NCI-H2029 (cell line): ENCODE measurements at places on chromosomes 16 and 17.

DNA sequence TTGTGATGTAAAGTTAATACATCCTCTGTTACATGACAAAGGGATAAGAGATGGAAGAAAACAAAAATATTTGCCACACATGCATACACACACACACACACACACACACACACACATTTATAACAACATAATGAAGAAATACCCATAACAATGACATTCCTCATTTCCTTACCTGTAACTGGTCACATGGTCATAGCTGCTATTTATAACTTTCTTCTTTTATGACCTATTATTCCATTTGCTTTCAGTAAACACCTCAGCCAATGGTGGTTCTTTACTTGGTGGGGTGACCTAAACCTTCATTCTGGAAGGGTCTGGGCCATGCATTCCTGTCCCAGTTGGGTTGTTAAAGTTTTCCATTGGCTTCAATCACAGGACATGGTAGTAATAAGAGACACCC lies 5.3 kb downstream of the MT2A start:
- no peak for DNase-seq

DNA sequence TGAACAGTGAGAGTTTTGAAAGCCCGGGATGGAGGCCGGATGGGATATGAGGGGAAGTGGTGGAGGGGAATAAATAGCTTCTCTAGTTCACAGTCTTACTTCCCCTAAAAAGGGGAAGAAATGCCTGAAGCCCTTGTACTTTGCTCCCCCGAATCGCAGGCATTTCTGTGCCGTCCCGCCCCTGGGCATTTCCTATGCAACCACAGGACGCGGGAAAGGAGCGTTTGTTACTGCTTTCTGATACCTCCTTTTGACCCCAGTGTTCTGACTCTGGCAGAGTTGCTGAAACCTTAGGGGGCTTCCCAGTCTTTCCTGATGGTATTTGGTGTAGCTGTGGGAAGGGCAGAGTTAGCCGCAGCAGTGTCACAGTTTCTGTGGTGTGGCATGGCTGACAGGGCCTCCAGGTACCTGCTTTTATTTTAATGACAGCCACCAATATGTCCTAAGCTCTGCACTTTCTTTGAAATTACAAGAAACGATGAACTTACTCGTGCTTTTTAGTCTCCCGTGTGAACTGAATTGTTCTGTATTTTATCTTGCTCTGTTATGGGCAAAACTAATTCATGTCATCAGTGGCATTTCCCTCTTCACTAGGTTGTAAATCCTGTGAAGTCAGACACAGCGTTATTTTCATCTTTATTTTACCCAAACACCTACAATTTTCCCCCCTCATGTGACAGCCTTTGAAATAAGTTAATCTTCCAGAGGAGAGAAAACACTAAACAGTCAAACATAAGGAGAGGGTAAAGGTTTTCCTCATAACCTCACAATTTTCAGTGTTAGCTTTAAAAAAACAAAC lies 27.1 kb downstream of the USP10 start:
- no peak for DNase-seq

DNA sequence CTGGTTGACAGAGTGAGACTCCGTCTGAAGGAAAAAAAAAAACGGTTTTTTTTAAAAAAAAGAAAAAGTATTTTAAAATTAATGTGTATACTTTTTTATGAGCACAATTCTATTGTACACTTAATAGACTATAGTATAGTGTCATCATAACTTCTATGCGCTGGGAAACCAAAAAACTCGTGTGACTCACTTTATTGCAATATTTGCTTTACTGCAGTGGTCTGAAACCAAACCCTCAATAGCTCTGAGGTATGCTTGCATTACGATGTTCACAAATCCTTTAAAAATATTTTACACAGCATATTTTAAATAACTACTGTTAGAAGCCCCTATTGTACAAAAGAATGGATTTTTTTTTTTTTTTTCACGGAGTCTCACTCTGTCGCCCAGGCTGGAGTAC lies 12.4 kb upstream of the MAP2K6 start:
- no peak for DNase-seq

GRCh38 chr17:50365165-50365564 lies 7.8 kb downstream of the MRPL27 start:
- DNase-seq = no peak

DNA sequence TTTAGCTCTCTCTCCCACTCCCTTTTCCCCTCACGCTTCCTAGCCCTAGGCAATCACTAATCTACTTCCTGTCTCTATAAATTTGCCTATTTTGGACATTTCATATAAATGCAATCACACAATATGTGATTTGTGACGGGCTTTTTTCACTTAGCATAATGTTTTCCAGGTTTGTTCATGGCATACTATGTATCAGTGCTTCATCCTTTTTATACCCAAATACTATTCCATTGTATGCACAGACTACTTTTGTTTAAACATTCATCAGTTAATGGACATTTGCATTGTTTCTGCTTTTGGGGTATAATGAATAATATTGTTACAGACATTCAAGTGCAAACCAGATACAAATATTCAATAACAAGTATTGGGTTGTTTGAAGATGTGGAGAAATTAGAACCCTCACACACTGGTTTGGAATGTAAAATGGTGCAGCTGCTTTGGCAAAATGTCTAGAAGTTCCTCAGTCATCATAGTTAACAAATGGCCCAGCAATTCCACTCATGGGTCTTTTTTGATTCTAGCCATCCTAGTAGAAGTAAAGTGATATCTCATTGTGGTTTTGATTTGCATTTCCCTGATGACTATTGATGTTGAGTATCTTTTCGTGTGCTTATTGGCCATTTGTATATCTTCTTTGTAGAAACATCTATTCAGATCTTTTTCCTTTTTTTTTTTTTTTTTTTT lies 67.7 kb downstream of the TBX4 start:
- DNase-seq = no peak

DNA sequence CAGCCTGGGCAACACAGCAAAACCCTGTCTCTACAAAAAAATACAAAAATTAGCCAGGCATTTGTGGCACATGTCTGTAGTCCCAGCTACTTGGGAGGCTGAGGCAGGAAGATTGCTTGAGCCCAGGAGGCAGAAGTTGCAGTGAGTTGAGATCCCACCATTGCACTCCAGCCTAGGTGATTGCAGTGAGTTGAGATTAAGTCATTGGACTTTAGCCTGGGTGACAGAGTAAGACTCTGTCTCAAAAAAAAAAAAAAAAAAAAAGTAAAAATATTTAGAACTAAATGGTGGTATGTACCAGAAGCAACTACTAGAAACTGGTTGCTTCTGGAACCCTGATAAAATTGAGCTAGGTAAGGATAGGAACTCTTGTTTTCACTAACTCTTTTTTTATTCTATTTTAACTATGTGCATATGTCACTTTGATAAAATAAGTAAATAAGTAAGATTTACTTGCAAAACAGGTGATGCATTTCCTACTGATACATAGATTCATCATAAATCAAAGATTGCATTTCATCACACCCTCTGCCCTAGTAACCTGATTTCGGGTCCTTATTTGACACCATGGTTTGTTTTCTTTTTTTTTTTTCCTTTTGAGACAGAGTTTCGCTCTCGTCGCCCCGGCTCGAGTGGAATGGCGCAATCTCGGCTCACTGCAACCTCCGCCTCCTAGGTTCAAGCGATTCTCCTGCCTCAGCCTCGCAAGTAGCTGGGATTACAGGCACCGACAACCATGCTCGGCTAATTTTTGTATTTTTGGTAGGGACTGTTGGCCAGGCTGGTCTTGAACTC lies 66.0 kb downstream of the USP32 start:
- no peak for DNase-seq

GRCh38 chr17:29054835-29055234 lies 11.9 kb downstream of the PIPOX start:
- DNase-seq = no peak

DNA sequence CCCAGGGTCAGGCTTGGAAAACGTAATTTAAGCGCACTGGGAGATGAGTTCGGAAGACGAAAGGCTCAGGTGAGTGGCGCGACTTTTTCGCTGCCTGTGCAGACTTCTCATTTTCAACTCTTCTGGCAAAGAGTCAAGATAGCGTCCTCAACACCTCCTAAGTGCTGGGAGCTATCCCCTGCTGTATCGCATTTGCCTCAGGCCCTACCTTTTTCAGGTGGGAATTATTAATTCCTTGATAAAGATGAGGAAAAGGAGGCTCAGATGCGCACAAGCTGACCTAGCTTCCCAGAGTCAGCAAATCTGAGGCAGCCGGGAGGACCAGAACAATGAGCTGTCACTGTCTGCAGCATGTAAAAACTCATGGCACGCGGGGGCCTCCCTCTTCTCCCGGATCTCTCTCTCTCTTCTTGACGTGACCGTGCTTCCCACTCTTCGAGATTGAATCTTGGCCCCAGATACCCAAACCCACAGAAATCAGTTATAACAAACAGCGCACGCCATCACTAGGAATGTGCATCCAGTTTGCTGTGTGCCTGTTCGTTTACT lies 512 bp upstream of the ADAMTS18 start:
- DNase-seq = no peak

DNA sequence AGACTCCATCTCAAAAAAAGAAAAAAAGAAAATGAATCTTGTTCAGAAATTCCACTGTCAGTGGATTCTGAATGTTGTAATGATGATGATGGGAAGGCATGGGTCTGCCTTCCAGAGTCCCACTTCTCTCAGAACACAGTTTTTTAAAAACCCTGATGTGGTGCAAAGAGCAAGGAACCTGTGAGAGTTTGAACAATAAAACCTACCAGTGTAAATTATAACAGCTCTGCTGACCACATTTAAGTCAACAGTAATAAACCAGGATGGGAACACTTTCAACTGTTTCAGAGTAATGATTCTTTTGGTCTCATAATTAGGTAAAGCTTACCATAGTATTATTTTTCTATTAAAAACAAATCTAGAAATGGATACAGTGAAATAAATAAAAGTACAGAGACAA lies 99.0 kb downstream of the MYO1D start:
- DNase-seq = no peak

- DNase-seq = no peak
Observed at GRCh38 chr16:56389554-56389953, 35.8 kb downstream of the AMFR start.

GRCh38 chr17:75048249-75048878 lies 1.3 kb downstream of the KCTD2 start:
- DNase-seq = no peak

DNA sequence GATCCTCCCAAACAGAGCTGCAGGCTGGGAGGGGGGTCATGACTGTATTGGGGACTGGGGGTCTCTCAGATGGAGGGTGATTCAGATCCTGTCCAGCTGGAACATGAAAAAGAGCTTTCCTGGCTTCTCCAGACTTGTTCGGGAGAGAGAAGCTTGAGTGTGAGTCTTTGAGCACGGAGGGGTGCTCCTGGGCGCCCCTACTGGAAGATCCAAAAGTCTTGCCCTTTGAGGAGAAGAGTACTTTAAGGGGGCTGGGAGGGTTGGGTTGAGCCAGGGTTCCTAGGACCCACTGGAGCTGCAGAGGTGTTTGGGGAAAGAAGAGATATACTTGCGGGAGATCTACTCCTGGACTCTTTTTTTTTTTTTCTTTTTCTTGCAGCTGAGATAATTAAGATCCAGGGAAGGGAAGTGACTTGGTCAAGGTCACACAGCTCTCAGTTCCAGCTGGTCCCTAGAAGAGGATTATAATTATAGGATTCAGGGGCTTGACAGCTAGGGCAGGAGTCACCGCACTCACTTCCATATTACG lies 8.4 kb downstream of the RARA start:
- no peak for DNase-seq

DNA sequence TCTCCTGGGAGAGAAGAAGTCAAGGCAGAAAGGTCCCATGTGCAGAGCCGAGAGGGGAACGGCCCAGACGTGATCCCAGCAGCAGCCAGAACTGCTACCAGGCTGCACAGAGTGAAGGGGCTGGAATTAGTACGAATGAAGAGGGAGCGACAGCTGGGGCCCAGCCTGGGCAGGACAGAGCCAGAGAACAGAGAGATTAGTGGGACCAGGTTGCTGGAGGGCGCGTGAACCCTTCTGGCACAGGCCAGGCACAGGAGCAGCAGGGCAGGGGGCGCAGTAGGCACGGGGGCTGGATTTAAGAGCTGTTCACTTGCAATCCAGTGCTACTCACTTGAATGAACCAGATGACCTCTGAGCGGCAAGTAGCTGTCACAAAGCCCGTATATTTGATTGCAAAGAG lies 66.9 kb downstream of the PLXDC1 start:
- no peak for DNase-seq

DNA sequence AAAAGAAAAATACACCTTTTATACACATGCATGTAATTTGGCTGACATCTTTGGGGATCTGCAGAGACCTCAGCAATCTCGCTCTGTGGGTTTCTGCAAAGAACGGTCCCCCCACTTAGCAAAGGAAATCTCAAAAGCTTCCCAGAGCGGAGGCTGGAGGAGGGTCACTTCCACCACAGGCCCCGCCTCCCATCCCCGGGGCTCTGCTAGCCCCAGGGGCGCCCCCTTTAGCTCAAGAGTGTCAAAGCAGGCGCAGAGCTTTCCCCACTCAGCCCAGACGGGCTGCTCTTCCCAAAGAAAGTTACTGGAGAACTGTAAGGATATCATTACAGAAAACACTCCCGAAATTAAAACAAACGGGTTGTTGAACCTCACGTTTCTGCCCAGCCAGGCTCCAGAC lies 11.4 kb downstream of the SLC13A5 start:
- no peak for DNase-seq

DNA sequence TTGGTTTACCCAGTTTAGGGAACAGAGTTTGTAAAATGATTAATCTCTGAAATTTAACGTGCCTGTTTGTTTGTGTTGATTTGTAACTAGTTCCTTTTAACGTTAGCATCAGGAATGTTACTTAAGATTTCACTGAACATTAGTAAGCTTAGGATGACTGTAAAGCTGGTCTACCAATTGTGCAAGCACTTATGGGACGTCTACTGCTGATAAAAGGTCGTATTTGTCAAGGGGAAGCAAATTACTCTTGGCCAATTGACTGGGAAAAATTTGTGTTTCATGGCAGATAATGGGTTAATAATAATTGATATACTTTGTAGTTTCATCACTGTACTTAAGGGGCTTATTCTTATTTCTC lies 11.8 kb downstream of the METTL9 start:
- no peak for DNase-seq

- peak; percentile 20 for DNase-seq
Observed at GRCh38 chr16:642189-643049, 791 bp downstream of the MCRIP2 start.

DNA sequence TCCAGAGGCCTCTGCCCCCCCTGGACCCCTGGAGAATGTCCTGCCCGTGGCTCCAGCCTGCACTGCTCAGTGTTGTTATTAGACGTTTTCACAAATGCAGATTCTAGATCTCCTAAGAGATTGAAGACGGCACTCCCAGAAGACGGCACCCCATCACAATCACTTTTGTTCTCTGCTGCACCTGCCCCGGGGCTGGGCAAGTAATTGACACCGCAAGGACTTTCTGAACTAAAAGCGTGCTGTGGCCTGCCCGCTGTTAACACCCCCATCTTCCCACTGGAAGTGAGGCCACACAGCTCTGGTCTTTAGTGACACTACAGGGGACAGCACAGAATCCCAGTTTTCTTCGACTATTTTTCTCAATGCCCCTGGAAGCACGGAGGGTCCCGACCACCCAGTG lies 256.9 kb downstream of the ENGASE start:
- DNase-seq = no peak

- DNase-seq = peak; percentile 40
Observed at GRCh38 chr17:72030067-72030899, 90.5 kb upstream of the SOX9 start.

GRCh38 chr17:6244796-6245195 lies 174.6 kb downstream of the WSCD1 start:
- DNase-seq = no peak

- DNase-seq = peak; percentile 40
Observed at GRCh38 chr17:7019839-7020519, 2.9 kb upstream of the BCL6B start.
